ENCODE measurements at places on chromosomes 6 and 20. TPM values are rescaled to one million over a fixed set of nuclear protein-coding genes. Genes with fewer than 3 reads are reported as not detected.
A peak's percentile ranks its signal among the peaks of the same experiment; 100 is the strongest.

DNA sequence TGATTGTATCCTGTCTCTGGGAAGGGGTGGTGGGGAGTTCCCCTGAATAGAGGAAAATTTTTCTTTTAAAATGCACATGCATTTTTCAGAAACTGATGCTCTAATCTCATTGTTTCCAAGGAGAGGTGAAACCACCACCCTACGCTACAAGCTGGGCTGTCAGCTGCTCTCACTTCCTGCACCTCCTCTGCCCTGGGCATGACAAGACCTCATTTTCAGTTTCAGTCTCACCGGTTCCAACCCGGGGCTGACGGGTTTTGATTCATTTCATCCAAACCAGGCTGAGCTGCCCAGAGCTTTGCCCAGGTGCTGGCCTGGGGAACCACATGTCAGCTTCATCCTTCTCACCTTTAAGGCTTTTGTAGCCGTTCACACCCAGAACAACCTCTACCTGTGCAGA is 99.7 kb downstream of the EYA2 start:
- H3K4me1 ChIP-seq = no peaks in the 10 kb centered on the region
- no peaks in the 10 kb centered on the region for H3K27me3 ChIP-seq
- peak; percentile 71 for DNase-seq
- no peaks in the 10 kb centered on the region for H3K36me3 ChIP-seq

- H3K27me3 ChIP-seq = no peaks in the 10 kb centered on the region
- H3K4me1 ChIP-seq = peaks cover 18% of the 10 kb centered on the region
- peak overlapping the region; percentile 46 for H3K4me3 ChIP-seq
- peaks cover 44% of the 10 kb centered on the region for H3K36me3 ChIP-seq
- peak overlapping the region; percentile 91 for H3K27ac ChIP-seq
Measured at GRCh38 chr20:31547017-31547675, 32.9 kb downstream of the HM13 start.

Gene WTAP
- 149 TPM for polyA plus RNA-seq

GRCh38 chr6:15994814-15995459 is 133.9 kb upstream of the MYLIP start:
- H3K4me3 ChIP-seq = no peak overlapping the region
- H3K27me3 ChIP-seq = no peaks in the 10 kb centered on the region
- H3K27ac ChIP-seq = peak overlapping the region; percentile 61
- no peaks in the 10 kb centered on the region for H3K36me3 ChIP-seq

DNA sequence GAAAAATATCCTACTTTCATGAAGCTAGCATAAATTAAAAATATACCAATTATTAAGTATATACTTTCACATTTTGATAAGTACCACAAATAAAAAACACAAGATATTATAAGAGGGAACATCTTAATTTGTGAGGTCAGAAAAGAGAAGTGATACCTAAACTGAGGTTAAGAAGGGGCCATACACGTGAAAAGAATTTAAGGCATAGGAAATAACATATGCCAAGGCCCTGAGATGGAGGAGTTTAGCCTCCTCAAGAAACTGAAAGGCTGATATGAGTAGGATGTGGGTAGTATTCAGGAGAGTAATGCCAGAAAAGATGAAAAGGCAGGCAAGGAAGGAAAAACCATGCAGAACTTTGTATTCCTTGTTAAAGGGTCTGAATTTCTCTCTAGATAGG is 116.6 kb upstream of the HTR1E start:
- H3K27ac ChIP-seq = no peak overlapping the region
- H3K27me3 ChIP-seq = no peaks in the 10 kb centered on the region
- H3K4me1 ChIP-seq = no peaks in the 10 kb centered on the region
- H3K36me3 ChIP-seq = no peaks in the 10 kb centered on the region
- no peak for DNase-seq
